Activated T-helper 2 cell treated with anti-CD3 and anti-CD28 coated beads, Interferon-gamma antibody, Interleukin-2, Interleukin-4, amounts not matched to agents 10 μg/mL and 5 μg/mL and 100 μg/mL, durations not matched to agents 14 hours and 24 hours and 36 hours (primary cell): ENCODE measurements at places on chromosomes 2 and 18.

GRCh38 chr2:100992262-100992661 lies 9.8 kb upstream of the RPL31 start:
- DNase-seq, result no peak

- no peak for DNase-seq
Observed at GRCh38 chr18:60502591-60502990, 130.0 kb upstream of the MC4R start.

DNA sequence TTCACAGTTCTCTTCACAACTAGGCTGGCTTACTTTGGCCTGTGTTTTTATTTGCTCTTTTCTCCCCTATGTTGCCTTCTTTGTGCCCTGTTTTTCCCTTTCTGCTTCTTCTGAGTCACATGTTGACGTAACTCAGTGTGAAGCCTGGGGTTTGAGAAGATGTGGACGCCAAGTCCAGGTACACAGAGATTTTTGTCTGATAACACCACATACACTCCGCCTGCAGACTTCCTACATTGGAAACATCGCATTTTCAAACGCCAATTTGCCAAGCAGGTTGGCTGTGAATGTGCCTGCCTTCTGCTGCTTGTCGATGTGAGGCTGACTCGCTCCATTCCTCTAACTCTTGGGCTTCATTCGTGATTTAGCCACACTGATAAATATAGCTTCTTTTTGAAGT lies 62.6 kb upstream of the FN1 start:
- DNase-seq, result no peak

- DNase-seq, result no peak
Observed at GRCh38 chr2:97868986-97869721, 126.6 kb downstream of the TMEM131 start.

DNA sequence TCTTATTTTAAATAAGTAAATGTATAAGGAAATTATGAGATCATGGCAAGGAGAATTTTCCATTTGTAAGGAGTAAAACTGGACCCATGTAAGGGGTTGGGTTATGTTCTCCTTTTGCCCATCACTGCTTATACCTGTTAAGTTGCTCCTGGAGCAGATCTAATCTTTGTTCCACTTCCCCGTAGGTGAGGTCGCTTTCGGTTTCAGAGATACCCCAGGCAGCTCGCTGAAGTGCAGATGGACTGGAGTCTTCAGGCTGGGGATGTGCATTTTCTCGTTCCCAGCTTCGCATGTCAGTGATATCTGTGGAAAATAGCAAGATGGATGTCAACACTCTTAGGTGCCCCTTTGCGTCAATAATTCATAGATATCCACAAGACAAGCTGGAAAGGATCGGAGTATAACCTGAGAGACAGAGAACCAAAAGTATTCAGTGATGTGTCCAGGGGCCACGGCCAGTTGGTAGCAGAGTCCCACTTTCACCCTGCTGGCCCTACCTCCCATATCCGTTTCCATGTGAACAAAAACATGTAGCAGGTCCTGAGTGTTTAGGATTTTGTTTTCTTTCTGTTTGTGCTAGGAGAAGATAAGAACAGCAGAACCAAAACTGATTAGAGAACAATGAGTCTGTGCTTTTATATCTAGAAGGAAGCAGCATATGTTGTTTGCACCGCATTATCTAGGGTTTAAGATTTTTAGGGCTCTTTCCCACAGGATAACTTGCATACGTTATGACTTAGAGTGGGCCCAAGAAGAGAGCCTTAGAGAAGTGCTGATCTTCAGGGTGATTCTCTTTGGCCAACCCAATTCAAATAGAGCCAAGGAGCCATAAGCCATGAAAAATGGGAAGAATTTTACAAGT lies 36.0 kb downstream of the GCA start:
- DNase-seq, result no peak

DNA sequence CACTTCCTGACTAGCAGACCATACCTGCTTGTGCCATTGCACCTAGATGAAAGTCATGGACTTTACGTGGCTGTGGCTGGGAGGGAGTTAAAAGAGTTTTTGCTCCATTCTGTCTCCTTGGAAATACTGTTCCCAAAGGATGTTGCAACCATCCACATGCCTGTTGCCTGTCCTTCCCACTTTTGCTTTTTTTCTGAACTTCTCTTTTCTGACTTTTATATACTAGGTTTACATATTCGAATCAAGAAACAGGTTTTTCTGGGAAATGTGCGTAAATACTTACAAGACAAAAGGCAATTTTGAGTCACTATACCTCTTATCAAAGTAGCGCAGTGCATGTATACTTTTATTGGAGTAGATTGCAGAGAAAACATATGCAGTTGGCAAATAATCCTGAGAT lies 244.8 kb downstream of the PRKCE start:
- no peak for DNase-seq

DNA sequence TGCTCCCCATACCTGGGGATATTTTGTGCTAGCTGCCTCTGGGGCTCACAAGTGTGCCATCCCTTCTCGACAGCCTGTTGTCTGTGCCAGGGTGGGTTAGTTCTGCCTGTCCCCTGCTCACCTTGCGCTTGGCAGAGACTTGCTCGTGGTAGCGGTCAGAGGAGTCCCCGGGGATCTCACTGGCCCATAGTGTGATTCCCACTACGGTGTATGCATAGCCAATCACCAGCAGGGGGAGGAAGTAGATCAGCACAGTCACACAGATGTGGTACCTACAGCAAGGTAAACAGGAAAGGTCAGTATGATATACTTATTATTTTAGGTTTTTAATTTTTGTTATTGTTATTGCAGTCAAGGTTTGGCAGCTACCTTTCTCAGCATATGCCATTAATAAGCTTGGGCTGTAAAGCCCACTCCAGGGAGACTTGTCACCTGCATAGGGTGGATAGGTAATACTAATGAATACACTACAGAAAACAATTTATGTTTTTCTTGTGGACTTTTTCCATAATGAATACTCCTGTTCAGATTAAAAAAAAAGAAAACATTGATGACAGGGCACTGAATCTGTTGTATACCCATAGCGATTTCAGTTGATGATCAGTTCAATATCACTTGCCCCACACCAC lies 95.2 kb downstream of the POLE4 start:
- DNase-seq, result no peak

- no peak for DNase-seq
Observed at GRCh38 chr2:35989503-35989902, 366.1 kb upstream of the CRIM1 start.

- DNase-seq, result no peak
Observed at GRCh38 chr2:25044011-25044410, 2.1 kb downstream of the EFR3B start.

DNA sequence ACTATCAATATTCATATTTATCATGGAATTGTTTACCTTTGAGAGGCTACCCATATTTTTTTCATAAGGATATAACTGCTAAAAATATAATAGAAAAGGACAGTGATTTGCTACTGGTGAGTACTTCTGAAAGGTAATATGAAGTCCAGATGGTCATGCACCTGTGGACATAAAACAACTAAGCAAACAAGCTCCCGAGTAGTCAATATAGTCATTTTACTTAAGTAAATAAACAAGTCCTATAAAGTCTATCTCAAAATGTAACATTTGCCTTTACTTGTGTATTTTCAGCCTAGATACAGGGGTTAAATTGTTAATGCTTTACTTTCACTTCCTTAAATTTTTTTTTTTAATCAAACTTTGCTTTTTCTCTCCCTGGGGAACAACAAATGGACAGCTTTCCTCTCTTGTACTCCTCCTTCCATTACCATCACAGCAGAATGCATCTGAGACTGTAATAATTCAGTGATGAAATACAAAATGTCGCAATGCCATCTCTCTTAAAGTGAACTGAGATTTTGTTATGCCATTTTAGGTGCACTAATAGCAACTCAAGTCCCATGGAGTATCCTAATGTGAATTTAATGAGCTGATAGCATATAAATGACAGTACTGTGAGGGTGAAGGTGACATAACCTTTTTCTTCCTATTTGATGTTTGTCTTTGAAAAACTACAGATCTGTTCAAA lies 1325.4 kb upstream of the ZEB2 start:
- DNase-seq, result no peak
